ENCODE measurements at places on chromosomes 7 and 10.

GRCh38 chr7:47666164-47666862 lies 84.4 kb upstream of the TNS3 start:
- DNase-seq, result no peak

GRCh38 chr10:124217906-124218804 lies 124.8 kb upstream of the CHST15 start:
- no peak for DNase-seq

- DNase-seq, result no peak
Measured at GRCh38 chr10:126080879-126081411, 184.6 kb downstream of the FANK1 start.

GRCh38 chr7:98315318-98315993 lies 34.0 kb downstream of the BRI3 start:
- no peak for DNase-seq

GRCh38 chr7:12030116-12030515 lies 181.0 kb upstream of the TMEM106B start:
- DNase-seq, result no peak

DNA sequence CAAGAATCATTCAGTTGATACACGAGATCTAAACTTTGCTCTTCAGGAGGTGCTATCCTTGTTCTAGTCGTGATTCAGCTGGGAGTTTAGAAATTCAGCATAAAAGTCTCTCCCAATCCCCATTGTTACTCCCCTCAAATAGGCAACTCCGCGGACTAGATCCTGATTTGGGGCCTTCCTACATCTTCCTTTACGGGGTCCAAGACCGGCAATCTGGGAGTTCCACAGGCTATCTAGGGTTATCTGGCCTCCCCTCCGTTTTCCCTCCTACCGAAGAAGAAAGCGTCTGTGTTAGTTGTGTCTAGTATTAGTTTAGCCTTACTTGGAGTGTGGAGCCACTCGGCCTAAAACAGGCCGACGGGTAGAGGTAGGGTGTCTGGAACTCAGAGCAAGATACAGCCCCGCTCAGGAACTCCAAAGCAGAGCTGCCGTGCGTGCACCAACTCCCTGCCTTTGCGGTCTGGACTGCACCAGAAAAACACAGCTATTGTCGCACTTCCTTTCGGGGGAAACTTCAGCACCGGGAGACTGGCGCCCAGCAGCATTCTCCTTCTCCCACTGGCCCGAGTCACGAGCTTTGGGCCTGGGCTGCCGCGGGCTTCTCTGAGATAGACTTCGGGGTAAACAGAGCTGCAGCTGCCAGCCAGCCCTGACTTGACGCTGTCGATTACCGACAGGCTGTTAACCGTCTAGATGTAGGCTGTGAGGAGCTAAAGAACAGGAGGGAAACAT lies 1.5 kb upstream of the DLX5 start:
- DNase-seq, result no peak

DNA sequence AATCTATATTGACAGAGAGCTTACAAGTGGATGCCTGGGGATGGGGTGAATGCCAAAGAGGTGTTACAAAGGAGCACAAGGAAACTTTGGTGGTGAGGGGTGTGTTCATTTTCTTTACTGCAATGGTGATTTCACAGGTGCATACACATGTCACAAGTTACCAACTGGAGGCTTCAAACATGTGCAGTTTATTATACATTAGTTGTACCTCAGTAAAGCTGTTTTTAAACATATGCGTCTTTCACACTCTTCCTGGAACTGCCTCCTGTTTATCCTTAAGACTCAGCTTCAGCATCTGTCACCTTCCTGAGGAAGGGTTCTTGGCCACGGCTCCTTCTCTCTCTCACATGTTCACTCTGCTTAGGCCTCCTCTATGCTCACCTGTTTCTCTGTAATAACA lies 731.5 kb downstream of the PARD3 start:
- no peak for DNase-seq

DNA sequence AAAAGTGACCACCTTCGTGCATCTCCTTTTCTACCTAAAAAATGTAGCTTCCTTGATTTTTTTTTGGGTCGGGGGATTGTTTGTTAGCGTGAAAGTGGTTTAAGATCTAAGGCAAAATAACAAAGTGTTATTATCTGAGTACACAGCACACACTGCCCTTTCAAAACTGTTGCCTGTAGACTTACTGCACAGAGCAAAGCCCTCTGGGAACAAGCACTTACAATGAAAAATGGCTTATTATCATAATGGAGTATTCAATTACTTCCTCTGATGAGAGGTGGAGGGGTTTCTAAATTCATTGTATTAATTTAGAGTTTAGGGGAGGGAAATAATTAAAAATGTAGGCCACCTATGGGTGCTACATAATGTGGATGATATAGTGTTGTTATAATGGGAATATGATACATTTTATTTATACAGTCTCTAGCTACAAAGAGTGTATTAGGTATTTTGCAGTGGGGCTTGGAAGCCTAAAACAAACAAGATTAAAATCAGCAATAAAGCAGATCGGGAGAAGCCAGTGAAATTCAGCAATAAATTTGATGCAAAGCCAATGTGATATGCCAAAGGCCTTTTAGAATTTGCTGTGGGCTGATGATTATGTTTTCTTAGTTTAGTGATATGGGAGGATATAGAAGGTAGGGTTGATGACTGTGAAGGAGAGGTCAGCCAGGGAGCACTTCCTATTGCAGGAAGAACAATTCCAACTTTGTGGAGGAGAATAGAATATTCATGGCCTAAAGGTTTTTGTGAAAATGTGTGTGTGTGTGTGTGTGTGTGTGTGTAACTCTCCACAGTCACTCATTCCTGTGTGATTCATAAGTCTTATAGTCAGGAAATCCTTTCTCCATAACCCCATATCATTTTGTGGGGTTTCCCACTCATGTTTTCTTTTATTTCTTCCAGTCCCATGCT lies 17.7 kb upstream of the EXOC4 start:
- DNase-seq, result peak; percentile 18

GRCh38 chr7:84247591-84247990 lies 53.0 kb upstream of the SEMA3A start:
- DNase-seq, result no peak

GRCh38 chr10:7409045-7409731 lies 1.6 kb downstream of the SFMBT2 start:
- DNase-seq, result no peak

GRCh38 chr7:52786174-52786573 lies 249.3 kb upstream of the POM121L12 start:
- no peak for DNase-seq
